ENCODE measurements at places on chromosomes 13 and 19.

- DNase-seq: no peak
These were observed 39.2 kb downstream of the FLT1 start for GRCh38 chr13:28455580-28456194.

DNA sequence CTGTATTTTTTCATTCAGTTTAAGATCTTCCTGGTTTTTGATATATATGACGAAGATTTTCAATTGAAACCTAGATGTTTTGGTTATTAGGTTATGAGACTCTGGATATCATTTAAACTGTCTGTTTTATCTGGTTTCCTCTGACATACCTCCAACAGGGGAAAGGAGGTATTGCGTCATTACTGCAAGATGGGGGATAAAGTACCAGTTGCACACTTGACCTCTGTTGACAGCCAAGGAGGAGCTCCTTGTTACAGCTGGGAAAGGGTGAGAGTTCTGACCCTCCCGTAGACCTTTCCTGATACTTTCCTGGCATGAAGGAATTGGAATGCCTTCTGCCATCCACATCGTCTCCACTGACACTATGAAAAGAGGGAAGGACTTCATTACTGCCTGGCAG is 82.0 kb upstream of the SHISA2 start:
- DNase-seq: no peak

DNA sequence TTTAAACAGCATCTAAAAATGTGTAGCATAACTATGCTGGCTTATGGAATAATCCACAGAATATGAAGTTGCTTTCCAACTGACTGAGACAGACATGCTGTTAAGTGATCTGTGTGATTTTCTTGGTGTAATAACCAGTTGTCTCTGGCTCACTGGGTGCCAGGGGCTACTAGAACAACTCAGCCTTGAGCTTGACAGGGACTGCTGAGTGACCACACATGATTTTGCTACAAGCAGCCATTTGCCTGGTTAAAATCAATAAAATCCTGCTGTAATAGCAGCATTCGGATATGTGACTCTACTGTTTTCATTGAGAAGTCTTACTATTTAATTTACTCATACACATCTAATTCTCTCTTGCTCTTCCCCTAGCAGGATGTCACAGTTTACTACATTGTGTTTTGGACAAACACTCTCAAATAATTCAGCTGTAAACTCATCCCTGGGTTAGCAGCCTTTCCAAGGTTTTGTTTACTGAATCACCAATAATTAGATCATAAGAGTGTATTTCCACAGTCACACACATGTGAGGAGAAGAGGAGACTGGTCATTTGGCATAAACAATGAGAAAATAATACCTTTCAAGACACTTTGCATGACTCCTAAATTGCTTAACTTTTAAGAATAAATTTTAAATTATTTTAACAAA is 426.2 kb downstream of the PCDH9 start:
- no peak for DNase-seq

- no peak for DNase-seq
These were observed 471.8 kb downstream of the LIG4 start for GRCh38 chr13:107743526-107743925.

DNA sequence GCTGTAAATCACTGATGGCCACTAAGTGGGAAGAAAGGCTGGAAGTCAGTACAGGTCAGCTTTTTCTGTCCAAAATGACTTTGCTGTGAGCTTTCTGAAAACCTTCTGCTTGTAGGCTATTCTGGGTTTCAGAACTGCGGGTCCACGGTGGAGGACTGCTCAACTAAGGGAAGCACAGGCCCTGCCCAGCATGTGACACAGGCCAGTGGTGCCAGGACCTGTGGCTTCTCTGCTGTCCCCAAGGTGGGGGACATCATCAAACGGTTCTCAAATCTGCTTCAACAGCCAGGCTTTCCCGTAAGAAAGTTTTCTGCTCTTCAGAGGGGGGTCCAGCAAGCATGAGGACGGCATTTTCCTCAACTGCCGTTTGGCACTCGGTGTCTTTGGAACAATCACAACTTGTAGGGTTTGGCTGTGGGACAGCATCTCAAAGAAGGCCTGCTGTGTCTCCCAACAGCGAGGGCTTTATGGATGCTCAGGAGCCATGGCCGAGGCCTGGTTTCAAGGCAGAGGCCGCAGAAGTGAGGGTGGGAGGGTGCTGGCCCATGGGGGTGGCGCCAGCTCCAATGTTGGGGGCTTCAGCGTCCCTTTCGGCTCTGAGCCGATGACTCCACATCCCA is 3.8 kb downstream of the SGTA start:
- no peak for DNase-seq

DNA sequence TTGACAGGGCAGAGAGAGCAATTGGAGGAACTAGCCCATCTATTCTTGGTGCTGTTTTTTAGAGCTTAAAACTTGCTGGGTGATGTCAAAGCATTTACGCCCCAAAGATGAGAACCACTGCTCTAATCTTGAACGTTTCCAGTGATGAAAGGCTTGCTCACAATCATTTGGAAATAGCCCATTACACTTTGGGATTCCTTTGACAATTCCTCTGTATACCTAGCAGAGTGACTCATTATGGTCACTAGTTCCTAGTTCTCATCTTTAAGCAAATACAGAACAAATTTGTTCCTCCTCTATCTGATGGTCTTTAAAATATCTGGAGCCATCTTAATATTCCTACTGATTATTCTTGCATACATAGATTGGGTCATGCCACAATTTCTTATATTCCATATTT is 112.3 kb downstream of the GPC6 start:
- no peak for DNase-seq

DNA sequence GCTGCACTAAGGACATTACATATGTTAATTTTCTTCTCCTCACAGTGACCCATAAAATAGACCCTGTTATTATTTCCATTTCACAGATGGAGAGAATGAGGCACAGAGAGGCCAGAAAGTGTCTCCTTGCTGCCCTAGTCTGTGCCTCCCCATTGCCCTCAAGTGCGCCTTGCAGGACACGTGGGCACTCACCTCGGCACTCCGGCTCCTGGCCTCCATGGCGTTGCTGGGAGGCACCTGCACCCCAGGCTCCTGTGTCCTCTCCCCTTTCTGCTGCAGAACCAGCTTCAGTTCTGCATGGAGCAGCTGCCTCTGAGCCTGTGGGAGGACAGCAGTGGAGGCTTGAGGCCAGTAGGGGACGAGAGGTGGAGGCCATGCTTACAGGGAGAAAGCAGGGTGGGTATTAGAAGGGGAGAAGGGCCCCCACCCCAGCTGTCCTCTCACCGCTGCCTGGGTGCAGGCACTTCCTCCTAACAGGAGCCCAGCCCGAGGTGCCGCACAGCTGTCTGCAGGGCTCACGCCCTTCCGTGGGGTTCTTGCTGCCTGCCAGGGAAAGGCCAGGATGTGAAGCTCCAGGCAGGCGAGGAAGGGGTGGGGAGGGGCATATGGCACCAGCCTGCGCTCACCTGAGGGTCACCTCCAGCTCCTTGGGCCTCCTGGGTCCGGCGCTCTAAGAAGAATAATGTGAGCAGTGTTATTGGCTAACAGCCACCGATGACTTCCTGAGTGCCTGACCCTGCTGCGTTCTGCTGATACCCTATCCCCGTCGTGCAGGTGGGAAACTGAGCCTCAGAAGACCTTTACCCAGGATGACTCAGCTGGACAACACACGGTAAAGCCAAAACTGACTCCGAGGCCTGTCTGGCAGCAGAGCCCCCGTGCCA is 5.2 kb downstream of the PRX start:
- no peak for DNase-seq

DNA sequence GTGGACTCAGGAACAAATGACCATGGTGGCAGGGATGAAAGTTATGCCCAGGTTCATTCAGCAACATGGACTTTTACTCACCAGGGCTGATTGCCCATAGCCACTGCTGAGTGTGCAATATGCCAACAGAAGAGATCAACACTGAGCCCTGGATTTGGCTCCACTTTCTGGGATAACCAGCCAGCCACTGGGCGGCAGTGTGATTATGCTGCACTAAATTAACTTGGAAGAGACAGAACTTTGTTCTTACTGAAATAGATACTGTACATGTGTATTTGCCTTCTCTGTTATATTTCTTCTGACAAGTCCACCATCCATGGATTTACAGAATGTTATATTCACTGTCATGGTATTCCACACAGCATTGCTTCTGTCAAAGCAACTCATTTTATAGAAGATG is 257.4 kb downstream of the TDRD3 start:
- DNase-seq: no peak

- DNase-seq: no peak
These were observed 49.1 kb downstream of the WASF3 start for GRCh38 chr13:26606631-26607030.

GRCh38 chr13:101941095-101941783 is 460.6 kb downstream of the FGF14 start:
- no peak for DNase-seq

GRCh38 chr19:52936954-52937325 is 13.7 kb upstream of the ZNF888 start:
- no peak for DNase-seq

Measured in activated CD4-positive, alpha-beta T cell treated with anti-CD3 and anti-CD28 coated beads, Interleukin-2, amount 50 U/mL, for 24 hours (primary cell).